Vagina (tissue), 2 donors: ENCODE measurements at places on chromosomes 6 and 20. TPM values are rescaled to one million over a fixed set of nuclear protein-coding genes. Genes with fewer than 3 reads are reported as not detected.
A peak's percentile ranks its signal among the peaks of the same experiment; 100 is the strongest.

DNA sequence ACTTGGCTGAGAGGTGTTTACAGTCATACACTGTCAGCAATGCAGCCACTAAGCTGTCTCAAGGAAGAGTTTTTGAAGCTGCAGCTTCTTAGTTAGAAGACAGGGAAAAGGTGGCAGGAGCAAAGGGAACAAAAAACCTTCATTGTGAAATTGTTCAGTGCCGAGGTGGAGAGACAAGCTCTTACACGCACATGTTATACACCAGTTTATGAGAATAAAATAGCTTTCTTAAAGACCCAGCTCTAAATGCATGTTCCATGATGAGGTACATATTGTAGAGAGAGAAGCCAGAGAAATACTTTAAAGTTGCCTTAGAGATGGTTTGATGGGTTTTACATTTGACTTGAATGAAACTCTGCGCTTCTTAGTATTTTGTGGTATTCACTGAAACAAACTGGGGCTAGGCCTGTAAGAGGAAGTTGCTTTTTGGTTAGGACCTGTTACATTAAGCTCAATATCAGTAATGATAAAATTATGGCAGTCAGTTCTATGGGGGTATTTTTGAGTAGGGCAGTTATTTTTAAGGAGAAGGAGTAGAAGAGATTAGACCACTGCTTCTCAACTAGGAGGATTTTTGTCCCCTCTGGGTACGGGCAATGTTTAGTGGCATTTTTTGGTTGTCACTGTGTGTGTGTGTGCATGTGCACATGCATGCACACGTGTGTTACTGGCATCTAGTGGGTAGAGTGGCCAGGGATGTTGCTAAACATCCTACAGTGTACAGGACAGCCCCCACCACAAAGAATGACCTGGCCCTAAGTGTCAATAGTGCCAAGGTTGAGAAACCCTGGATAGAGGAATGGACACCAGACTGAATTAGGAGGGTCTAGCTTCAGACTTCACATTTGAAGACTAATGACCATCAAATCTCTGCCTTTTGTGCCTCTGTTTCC, 9.8 kb downstream of the NEDD9 start:
- H3K4me3 ChIP-seq = no peak overlapping the region
- H3K36me3 ChIP-seq = no peaks in the 10 kb centered on the region
- H3K27ac ChIP-seq = peak overlapping the region; percentile 50
- no peaks in the 10 kb centered on the region for H3K27me3 ChIP-seq
- no peak for DNase-seq

DNA sequence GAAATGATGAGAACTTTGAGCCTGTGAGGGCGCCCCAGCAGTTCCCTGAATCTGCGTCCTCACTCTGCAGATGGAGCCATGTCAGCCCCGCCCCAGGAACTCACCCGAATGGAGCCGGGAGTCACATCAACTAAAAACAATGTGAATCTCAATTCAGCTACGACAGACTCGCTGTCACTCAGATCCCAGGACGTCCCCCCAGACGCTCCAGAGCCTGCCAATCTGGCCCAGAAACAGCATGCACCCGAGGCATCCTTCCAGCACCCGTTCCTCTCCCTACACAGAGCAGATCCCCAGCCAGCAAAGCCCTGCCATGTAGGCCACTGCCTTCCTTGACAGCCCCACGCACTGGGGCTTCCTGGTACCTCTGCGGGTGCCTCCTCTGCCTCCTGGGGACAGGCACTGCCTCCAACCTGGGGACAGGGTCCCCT, 248.0 kb downstream of the TTLL2 start:
- no peaks in the 10 kb centered on the region for H3K27me3 ChIP-seq
- peaks cover 15% of the 10 kb centered on the region for H3K4me1 ChIP-seq
- peak overlapping the region; percentile 74 for H3K27ac ChIP-seq
- no peak overlapping the region for H3K4me3 ChIP-seq
- peak; percentile 83 for DNase-seq

- peak overlapping the region; percentile 42 for H3K27ac ChIP-seq
- H3K27me3 ChIP-seq = no peaks in the 10 kb centered on the region
- H3K4me3 ChIP-seq = no peak overlapping the region
- no peaks in the 10 kb centered on the region for H3K4me1 ChIP-seq
These were observed 69.6 kb upstream of the SMIM28 start for GRCh38 chr6:138307816-138308730.

DNA sequence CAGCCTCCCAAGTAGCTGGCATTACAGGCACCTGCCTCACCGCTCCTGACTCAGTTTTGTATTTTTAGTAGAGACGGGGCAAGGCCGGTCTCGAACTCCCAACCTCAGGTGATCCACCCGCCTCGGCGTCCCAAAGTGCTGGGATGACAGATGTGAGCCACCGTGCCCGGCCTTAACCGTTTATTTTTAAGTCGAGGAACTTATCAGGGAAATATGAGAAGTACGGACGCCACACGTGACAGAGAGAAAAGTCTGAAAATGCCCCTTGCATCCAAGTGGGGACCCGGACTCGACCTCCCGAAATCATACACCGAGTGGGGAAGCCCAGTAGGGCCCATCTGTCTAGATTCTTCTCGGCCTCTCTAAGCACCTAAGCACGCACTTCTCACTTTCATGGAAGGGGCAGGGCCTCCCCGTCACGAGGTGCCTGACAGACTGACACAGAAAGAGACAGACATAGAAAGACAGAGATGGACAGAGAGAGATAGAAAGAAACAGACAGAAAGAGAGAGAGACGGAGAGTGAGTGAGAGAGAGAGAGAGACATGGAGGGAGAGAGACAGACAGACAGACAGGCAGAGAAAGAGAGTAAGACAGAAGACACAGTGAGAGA, 756.5 kb upstream of the DEFB115 start:
- no peak for DNase-seq
- no peaks in the 10 kb centered on the region for H3K4me1 ChIP-seq
- H3K27me3 ChIP-seq = no peaks in the 10 kb centered on the region
- no peak overlapping the region for H3K27ac ChIP-seq
- no peak overlapping the region for H3K4me3 ChIP-seq
- no peaks in the 10 kb centered on the region for H3K36me3 ChIP-seq

- no peak overlapping the region for H3K27ac ChIP-seq
- H3K27me3 ChIP-seq = no peaks in the 10 kb centered on the region
These were observed 115.6 kb downstream of the TMEM170B start for GRCh38 chr6:11653028-11653583.

The TRAM2 gene
- total RNA-seq = 11.0 TPM

DNA sequence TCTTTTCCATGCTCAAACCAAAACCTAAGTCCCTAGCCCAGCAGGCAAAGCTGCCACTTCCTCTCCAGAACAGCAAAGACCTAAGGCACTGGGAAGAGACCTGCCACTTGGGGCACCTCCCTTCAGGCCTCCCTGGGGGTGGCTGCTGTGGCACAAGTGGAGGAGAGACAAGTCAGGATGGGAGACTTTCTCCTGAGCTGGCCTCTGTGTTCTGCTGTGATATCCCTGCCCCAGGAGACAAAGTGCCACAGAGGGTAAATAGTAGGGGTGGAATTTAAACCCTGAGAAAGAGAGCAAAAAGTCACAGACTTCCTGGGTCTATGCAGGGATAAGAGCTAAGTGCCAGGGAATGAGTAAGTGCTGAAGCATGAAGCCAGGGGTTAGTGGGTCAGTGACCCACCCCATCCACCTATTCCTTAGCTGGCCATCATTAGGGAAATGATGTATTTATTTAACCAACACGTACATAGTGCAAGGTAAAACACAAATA, 84.2 kb downstream of the MRPL14 start:
- no peak overlapping the region for H3K4me3 ChIP-seq
- H3K27me3 ChIP-seq = no peaks in the 10 kb centered on the region
- no peak for DNase-seq

The SYCP2 gene
- total RNA-seq = 3.2 TPM

- H3K27me3 ChIP-seq = no peaks in the 10 kb centered on the region
- H3K36me3 ChIP-seq = peaks cover 94% of the 10 kb centered on the region
- H3K27ac ChIP-seq = no peak overlapping the region
These were observed 9.1 kb upstream of the ZNFX1 start for GRCh38 chr20:49286689-49287551.

DNA sequence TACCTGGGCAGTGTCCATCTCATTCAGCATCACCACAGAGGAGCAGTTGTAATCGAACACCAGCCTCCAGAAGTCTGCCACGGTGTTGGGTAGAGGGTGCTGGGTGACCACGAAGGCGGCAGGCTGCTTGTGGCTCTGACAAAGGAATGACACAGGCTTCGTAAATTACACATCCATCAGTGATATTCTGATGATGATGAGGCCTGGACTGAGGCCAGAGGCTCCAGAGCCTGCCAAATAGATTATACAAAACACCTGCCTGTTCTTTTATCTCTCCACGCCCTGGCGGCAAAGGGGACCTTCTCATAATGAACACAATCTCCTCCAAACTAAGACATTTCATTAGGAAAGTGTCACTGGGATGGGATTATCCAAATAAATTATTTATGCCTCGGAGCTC, 480.2 kb upstream of the CHD6 start:
- H3K4me3 ChIP-seq = no peak overlapping the region
- H3K27ac ChIP-seq = no peak overlapping the region
- no peaks in the 10 kb centered on the region for H3K4me1 ChIP-seq

GRCh38 chr6:143333749-143334520, 116.6 kb downstream of the ADAT2 start:
- no peak overlapping the region for H3K4me3 ChIP-seq
- peaks cover 14% of the 10 kb centered on the region for H3K4me1 ChIP-seq
- DNase-seq = no peak
- no peaks in the 10 kb centered on the region for H3K27me3 ChIP-seq
- no peak overlapping the region for H3K27ac ChIP-seq
- H3K36me3 ChIP-seq = no peaks in the 10 kb centered on the region

DNA sequence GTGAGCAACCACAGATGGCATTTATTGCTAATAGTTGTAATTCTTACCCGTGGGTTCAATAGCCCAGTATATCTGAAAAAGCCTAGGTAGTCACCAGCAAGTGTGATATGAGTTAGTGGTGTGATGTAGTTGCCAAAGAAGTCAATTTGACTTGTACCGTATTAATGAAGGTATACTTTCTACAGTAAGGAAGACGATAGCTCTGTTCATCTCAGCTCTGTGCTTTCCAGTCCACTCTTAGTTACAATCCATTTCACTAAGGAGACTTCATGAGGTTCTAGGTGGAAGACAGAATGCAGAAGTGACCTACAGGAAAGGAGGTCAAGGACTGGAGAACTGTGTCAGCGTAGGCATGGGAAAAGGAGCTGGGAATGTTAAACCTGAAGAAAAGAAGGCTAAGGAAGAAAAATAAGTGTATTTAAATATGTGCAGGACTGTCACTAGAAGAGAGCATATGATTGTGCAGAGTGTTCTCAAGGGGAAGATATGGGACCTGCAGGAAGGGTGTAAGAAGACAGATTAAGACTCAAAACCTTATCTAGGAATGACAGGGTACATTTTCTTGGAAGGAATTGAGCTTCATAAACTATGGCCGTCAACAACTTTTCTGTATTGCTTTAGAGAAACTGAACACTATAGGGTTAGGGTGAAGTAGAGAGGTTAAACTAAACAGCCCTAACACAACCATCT, 116.9 kb upstream of the SCGN start:
- no peak overlapping the region for H3K27ac ChIP-seq
- H3K4me1 ChIP-seq = no peaks in the 10 kb centered on the region
- H3K27me3 ChIP-seq = no peaks in the 10 kb centered on the region
- H3K4me3 ChIP-seq = no peak overlapping the region

GRCh38 chr20:24915892-24916291, 33.2 kb upstream of the CST7 start:
- DNase-seq = no peak
- H3K27me3 ChIP-seq = no peaks in the 10 kb centered on the region
- peaks cover 4% of the 10 kb centered on the region for H3K4me1 ChIP-seq
- H3K36me3 ChIP-seq = no peaks in the 10 kb centered on the region
- no peak overlapping the region for H3K27ac ChIP-seq

- peak within 1 kb of the TSS; percentile 42 for H3K27ac ChIP-seq
- H3K4me1 ChIP-seq = peaks cover 36% of the 10 kb centered on the region
- no peak for DNase-seq
- peak within 1 kb of the TSS; percentile 64 for H3K4me3 ChIP-seq
These were observed at the start of gene LRRC73 for GRCh38 chr6:43509984-43510826. Gene LRRC73, minus strand, starts transcription at chr6:43510346. Its CDS starts 561 bp downstream, at chr6:43509785.

DNA sequence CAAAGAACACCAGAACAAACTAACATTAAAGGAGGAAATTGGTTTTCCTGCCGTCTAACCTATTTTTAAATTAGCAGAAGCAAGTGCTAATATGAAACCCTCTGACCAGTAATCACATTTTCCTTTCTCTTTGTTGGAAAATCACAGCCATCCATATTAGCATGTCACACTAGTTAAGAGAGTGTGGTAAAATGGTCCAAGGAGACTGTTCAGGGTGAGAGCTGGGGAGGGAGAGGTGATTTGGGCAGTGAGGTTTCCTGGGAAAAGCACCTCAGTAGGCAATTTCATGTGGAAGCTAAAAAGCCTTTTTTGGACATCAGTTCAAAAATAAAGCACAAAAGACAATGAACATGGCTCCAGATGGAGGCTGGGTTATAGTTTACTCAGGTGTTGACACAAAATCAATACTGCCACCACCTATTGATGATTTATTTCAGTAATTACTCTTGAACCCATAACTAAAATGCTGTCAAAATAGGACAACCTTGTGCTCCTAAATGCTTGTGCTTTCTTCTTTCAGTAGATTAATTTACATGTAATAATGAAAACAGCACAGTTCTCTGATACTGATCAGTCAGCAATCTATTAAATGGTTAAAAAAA, 333.2 kb downstream of the SAMD5 start:
- H3K36me3 ChIP-seq = no peaks in the 10 kb centered on the region
- no peak for DNase-seq
- no peak overlapping the region for H3K4me3 ChIP-seq
- no peaks in the 10 kb centered on the region for H3K4me1 ChIP-seq

DNA sequence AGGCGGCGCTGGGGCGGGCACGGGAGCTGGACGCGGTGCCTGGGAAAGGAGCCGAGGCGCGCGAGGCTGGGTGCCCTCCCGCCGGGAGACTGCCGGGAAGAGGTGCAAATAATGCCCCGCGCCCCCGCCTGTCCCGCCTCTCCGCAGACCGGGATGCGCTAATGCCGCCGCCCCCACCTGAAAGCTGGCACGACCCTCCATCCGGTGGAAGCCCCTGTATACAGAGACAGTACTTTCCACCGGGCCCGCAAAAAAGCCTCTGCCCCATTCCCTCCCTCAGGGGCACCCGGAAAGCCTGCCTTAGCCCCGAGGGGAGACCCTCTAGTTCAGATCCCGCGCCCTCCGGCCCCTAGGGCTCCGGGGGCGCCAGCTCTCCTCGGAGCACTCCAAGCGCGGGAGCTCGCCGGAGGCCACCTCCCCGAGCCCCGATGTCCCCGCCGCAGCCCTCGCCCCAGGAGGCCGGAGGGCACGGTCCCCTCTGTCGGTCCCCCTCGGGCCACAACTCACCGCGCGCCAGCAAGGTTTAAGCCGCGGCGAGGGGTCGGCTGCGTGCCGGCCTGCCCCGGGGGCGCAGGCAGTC, 1.2 kb downstream of the GRM4 start:
- no peaks in the 10 kb centered on the region for H3K36me3 ChIP-seq
- no peak overlapping the region for H3K27ac ChIP-seq
- DNase-seq = no peak
- peak overlapping the region; percentile 29 for H3K4me3 ChIP-seq
- H3K4me1 ChIP-seq = peaks cover 25% of the 10 kb centered on the region
- peaks cover 7% of the 10 kb centered on the region for H3K27me3 ChIP-seq

GRCh38 chr20:63625771-63626423, 1.0 kb downstream of the GMEB2 start:
- peak overlapping the region; percentile 84 for H3K27ac ChIP-seq
- no peak for DNase-seq
- H3K4me1 ChIP-seq = peaks cover 37% of the 10 kb centered on the region
- H3K36me3 ChIP-seq = no peaks in the 10 kb centered on the region
- H3K27me3 ChIP-seq = no peaks in the 10 kb centered on the region

GRCh38 chr6:118506071-118506638, 41.9 kb upstream of the PLN start:
- peaks cover 5% of the 10 kb centered on the region for H3K4me1 ChIP-seq
- no peak for DNase-seq
- H3K36me3 ChIP-seq = no peaks in the 10 kb centered on the region
- no peak overlapping the region for H3K27ac ChIP-seq
- no peaks in the 10 kb centered on the region for H3K27me3 ChIP-seq
- H3K4me3 ChIP-seq = no peak overlapping the region
